H7 (cell line): ENCODE measurements at places on chromosomes 3 and 15. TPM values are rescaled to one million over a fixed set of nuclear protein-coding genes. Genes with fewer than 3 reads are reported as not detected.

DNA sequence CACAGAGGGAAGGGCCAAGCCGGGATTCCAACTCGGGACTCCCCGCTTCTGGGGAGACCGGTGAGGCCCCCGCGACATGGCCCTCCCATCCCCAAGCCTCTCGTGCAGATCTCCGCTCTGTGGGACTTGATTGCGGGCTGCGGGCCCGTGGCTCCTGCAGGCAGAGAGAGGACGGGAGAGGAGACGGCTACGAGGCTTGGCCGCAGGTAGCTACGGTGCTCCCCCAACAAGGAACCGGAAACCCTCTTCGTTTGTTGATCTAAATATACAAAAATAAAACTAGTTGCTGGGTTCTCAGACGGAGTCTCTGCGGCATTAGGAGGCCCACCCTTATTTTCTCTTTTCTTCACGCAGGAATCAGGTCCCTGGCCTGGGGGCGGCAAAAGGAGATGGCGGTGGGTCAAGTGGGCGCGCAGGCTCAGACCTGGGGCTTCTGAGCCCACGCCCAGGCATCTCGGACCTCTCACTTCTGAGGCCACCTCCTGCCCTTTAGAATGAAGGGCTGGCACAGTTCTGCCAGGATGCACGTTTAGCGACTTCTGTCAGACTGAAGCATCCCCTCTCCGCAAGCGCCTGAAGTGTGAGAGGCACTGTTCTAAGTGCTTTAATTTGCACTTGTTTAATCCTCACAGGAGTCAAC, 10.9 kb downstream of the GNB5 start:
- DNase-seq, result peak; percentile 53

DNA sequence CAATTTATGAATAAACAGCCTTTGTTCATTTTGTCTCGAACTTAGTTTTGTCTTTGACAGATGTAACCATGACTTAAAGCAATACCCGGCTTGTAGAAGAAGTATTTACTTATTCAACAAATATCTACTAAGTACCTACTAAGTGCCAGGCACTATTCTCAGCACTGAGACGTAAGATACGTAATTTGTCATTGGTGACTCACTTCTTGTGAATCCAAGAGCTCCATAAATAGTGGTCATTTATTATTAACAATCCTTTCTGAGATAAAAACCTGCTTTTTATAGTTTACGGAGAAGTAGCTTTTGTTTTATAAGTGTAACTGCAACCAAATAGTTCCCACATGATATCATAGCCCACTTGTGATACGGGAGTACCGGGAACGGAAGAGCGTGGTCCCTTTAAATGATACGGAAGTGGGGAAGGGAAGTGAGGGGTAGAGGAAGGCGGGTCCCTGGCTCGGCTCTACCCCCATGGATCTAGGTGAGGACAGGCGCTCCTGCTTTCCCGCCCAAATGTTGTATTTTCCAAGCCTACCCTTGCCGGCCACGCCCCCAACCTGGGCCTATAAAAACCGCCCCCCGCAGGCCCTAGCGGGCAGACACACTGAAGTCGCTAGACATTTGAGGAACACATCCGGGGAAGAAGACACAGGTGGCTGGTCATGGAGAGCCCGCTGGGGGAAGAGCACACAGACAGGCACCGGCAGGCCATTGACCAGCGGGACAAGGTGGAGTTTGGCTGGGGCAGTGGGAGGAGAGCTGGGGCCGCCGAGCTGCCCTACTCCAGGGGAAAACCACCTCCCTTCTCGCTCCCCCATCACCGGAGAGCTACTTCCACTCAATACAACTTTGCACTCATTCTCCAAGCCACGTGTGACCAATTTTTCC, at the start of gene SAMMSON:
Gene SAMMSON, plus strand, starts transcription at position 594 of the 888 bp plus-strand sequence.
- peak; percentile 20 for DNase-seq

- DNase-seq, result peak; percentile 82
Measured at GRCh38 chr3:73094951-73095350, 33.5 kb downstream of the EBLN2 start.

DNA sequence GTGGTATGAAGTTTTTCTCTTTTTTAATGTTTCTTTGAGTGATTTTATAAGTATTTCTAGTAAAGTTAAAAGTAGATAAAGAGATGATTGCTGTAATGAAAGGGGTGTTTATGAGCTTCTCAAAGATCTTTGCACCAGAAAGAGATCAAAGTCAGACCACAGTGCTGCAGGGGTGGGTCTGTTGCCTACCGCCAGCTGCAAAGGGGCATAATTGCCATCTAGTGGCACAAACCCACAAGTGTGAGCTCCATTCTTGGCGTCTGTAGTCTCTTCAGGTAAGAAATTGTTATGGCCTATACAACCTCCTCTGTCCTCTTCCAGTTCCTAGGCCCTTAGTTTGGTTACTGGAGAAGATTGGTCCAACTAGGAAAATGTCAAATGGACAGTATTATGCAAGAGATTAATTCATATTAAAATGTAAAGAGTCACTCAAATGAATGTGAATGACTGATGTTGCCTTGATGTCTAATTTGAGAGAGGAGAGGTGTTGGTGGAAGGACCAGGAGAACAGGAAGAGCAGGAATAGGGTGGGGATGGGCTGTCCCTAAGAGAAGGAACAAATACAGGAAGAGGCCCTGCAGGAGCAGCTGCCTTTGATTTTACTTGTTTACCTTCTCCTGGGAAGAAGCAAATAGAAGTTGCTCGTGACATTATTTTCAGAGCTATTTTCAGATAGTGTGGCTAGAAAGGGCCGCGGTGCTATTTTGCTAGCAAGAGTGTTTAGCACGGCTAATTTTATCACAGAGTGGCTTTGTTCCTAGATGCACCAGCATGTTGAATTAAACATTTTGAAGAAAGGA, 53.0 kb upstream of the GSK3B start:
- DNase-seq, result peak; percentile 56

DNA sequence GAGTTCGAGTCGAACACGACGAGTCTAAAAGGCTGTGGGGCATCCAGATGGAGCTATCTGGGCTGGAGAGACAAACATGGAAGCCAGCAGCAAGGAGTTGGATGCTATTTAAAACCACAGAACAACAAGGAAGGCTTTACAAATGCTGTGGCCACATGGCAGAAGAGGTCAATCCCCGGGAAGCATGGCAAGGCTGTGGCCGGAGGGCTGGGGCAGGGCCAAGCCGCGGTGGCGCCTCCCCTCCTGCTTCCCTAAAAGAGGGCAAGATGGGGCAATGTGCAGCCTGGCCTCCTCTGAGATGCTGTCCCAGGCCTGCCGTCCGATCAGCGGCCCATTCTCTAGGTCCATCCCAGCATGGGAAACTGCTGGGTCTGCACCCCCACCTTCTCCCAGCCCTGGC, 139.1 kb downstream of the SRGAP3 start:
- DNase-seq, result no peak

- no peak for DNase-seq
Measured at GRCh38 chr3:15924914-15925313, 127.1 kb upstream of the ANKRD28 start.

DNA sequence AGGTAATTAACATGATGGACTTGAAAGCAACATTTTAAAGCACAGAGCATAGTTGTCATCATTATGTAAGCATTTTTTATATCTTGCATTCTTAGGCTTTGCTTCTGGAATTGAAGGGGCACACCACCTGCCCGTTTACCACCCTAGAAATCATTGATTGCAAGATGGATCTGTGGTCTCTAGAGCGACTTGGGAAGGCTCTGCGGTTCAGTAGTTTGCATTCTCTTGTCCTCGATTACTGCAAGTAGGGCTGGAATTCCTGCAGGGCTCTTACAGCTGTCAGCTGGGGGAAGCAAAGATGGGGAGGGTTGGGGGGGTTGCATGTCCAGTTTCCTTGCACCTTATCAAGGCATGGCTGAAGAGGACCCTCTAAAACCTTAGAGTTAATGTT, 56.7 kb upstream of the RNF7 start:
- DNase-seq, result no peak

- DNase-seq, result peak; percentile 85
Measured at GRCh38 chr3:11774296-11774877, 72.3 kb downstream of the TAMM41 start.

DNA sequence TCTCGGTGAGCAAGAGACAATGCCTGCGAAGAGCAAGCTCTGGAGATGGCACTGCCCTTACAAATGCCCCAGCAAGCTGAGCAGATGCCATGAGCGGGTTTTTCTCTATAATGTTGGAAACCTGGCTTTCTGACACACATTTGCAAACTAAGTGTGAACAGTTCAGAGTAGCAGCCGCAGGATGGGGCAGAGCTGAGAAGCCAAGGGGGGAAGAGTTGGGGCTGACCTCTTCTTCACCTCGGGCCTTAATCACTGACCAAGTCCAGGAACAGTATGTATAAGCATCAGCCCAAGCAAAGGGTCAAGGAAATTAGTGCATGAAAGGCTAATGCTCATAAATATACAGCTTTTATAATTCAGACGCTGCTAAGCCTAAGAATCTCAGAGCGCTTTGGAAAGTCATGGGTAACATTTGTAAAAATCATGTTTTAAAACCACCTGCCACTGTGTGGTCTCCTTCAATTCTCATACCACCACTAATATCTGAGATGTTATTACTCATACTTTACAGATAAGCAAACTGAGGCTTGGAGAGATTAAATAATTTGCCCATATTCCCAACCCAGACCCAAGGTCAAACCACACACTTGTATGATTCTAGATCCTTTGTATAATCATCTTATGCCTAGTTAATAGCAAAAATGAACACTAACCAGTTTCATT, 603.4 kb downstream of the FOXP1 start:
- DNase-seq, result no peak

DNA sequence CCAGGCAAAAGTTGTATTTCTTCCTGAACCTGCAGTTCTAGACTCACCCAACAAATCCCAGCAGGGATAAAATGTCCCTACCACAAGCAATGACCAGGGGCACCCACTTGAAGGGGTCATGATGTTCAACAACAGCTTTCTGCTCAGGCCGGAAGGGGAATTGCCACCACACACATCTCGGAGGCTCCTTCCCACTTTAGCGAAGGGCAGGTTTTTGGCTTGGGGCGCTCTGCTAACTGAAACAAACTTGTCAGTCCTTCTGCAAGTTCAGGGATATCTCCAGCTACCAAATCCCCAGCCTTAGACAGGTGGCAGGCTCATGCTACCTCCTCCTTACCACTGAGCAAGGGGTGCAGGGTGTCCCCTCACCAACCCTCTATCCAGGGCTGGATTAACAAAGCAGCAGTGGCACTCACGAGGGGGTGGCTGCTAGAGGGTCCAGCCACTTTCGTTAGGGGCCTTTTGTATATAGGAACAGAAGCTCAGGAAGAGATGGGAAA, 2.2 kb downstream of the ADCY5 start:
- DNase-seq, result no peak

The NPAP1 gene
- not detected in 2 replicates for total RNA-seq

The SLC9C1 gene
- 0.38 and 0.41 TPM in 2 replicates for total RNA-seq

The DUOX2 gene
- 0.15 TPM in 1 of 2 replicates, not detected in the other for total RNA-seq

The CCDC54 gene
- total RNA-seq, result not detected in 2 replicates

The ZBED2 gene
- not detected in 2 replicates for total RNA-seq

The NAA80 gene
- 23.7 and 28.3 TPM in 2 replicates for total RNA-seq

The CACNA2D2 gene
- total RNA-seq, result 5.5 and 5.9 TPM in 2 replicates

The TRPM1 gene
- total RNA-seq, result 0.48 and 0.89 TPM in 2 replicates
